ENCODE measurements at places on chromosomes 1 and 21. TPM values are rescaled to one million over a fixed set of nuclear protein-coding genes. Genes with fewer than 3 reads are reported as not detected.

The RGS4 gene
- not detected for total RNA-seq

The WNT9A gene
- total RNA-seq: 0.12 TPM

The GPR37L1 gene
- total RNA-seq: not detected

The TMEM82 gene
- total RNA-seq: not detected

The LDLRAP1 gene
- 82.5 TPM for total RNA-seq

The RCAN3 gene
- 151 TPM for total RNA-seq

The A3GALT2 gene
- not detected for total RNA-seq

The LENEP gene
- 1.2 TPM for total RNA-seq

The HES3 gene
- total RNA-seq: not detected

The EFNA1 gene
- total RNA-seq: 0.25 TPM

The KAZN gene
- total RNA-seq: 0.48 TPM

The C1orf115 gene
- 1.8 TPM for total RNA-seq

The GSTM2 gene
- 20.9 TPM for total RNA-seq

The OR2T33 gene
- total RNA-seq: not detected

The DMRTA2 gene
- total RNA-seq: not detected

The INSRR gene
- 0.08 TPM for total RNA-seq

The ESRRG gene
- total RNA-seq: not detected

The E2F2 gene
- total RNA-seq: 54.5 TPM

The PCAT6 gene
- total RNA-seq: 0.79 TPM

The PIK3R3 gene
- 1.9 TPM for total RNA-seq

The CYP4B1 gene
- not detected for total RNA-seq

The LCE2A gene
- total RNA-seq: not detected

The AIRE gene
- total RNA-seq: not detected

The LRRC38 gene
- not detected for total RNA-seq

The ABCG1 gene
- total RNA-seq: 14.0 TPM

The SDHC gene
- total RNA-seq: 153 TPM

The TSPEAR gene
- not detected for total RNA-seq

The FMO1 gene
- total RNA-seq: not detected

The CAMK1G gene
- not detected for total RNA-seq

The SH2D5 gene
- not detected for total RNA-seq

The CYP4X1 gene
- total RNA-seq: not detected

The APCS gene
- total RNA-seq: not detected

The LEFTY1 gene
- 0.19 TPM for total RNA-seq

The CELA2B gene
- not detected for total RNA-seq

The REN gene
- not detected for total RNA-seq

The ZNF648 gene
- total RNA-seq: not detected
